ENCODE measurements at places on chromosomes 6 and 20. TPM values are rescaled to one million over a fixed set of nuclear protein-coding genes. Genes with fewer than 3 reads are reported as not detected.
A peak's percentile ranks its signal among the peaks of the same experiment; 100 is the strongest.

DNA sequence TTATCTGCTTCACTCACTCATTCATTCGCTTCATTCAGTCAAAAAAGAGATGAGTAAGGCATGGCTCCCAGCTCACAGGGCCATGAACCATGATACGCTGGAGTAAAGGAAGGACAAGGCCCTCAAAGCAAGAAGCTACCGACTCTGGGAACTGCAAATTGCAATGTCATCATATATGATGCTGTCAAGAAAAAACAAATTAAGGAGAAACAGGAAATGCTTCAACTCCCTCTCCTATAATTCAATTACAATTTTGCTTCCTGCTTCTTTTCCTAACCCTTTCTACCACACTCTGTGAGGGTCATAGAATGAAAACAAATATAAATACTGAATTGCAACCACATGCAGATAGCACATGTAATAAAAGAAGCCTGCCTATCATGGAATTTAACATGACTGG lies 725.7 kb upstream of the FLRT3 start:
- H3K4me3 ChIP-seq, result no peak overlapping the region
- DNase-seq, result no peak
- no peaks in the 10 kb centered on the region for H3K27me3 ChIP-seq

GRCh38 chr6:36442103-36442670 lies 467 bp downstream of the PXT1 start:
- DNase-seq, result no peak
- H3K4me1 ChIP-seq, result peaks cover 39% of the 10 kb centered on the region
- H3K27me3 ChIP-seq, result no peaks in the 10 kb centered on the region
- H3K27ac ChIP-seq, result peak overlapping the region; percentile 92
- H3K4me3 ChIP-seq, result peak overlapping the region; percentile 87
- 0 out of 2 replicates have a peak, but pooled peaks cover 9% of the 10 kb centered on the region for H3K36me3 ChIP-seq

GRCh38 chr20:41318271-41318649 lies 729 bp upstream of the ZHX3 start:
- H3K36me3 ChIP-seq, result no peaks in the 10 kb centered on the region
- H3K27ac ChIP-seq, result peak overlapping the region; percentile 74
- DNase-seq, result no peak
- peak overlapping the region; percentile 84 for H3K4me3 ChIP-seq

- no peaks in the 10 kb centered on the region for H3K36me3 ChIP-seq
- H3K4me3 ChIP-seq, result no peak overlapping the region
- no peak for DNase-seq
- H3K27me3 ChIP-seq, result peaks cover 61% of the 10 kb centered on the region
- no peak overlapping the region for H3K27ac ChIP-seq
- H3K4me1 ChIP-seq, result no peaks in the 10 kb centered on the region
These were observed 3.6 kb downstream of the GRM4 start for GRCh38 chr6:34142061-34142998.

KHDC1 gene
- polyA plus RNA-seq, result 2.9 TPM

DNA sequence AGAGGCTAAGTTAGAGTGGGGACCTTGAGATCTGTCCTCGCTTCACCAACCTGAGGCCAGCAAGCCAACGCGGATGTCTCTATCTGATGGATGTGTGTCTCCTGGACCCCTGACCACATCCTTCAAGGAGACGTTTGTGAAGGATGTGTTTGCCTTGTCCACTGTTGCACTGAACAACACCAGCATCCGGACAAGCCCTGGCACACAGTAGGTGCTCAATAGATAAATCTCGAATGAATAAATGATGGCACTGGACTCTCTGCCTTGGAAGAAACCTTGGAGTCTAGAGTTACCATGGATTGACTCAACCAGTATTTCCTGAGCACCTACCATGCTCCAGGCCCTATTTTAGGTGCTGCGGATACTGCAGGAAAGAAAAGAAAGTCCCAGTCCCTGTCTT lies 97.7 kb upstream of the PTPN1 start:
- DNase-seq, result no peak
- H3K36me3 ChIP-seq, result no peaks in the 10 kb centered on the region

DNA sequence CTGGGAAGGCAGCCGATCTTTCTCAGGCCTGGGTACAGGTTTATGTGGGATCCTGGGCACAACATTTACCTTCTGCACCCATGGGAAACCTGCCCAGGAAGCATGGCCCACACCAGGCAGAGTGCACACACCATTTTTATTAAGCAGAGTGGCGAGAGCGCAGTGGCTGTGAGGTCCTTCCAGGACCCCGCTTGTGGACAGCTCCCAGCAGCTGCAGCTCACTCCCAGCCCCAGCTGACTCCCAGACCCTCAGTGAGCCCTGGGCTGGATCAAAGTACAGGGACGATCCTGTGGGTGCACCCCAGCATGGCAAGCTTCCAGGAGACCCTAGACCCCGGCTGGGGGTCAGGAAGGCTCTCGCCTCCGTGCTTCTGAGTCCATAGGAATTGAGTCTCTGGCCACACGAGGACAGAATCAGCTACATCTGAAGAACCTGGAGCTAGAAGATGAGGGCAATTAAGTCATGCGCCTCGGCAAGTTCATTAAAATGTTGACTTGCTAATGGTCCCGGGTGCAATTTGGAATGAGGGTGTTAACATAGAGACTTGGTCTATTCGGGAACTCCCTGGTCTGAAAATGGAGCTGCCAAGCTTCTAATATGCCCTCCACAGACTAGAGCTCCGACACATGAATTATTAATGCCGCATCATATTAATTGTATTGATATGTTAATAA lies 65.4 kb upstream of the SLCO4A1 start:
- no peaks in the 10 kb centered on the region for H3K36me3 ChIP-seq
- H3K4me3 ChIP-seq, result no peak overlapping the region
- peaks cover 39% of the 10 kb centered on the region for H3K27me3 ChIP-seq
- no peak overlapping the region for H3K27ac ChIP-seq
- no peaks in the 10 kb centered on the region for H3K4me1 ChIP-seq
- DNase-seq, result peak; percentile 61

PXMP4 gene
- polyA plus RNA-seq, result 16.4 TPM

- no peaks in the 10 kb centered on the region for H3K4me1 ChIP-seq
- no peaks in the 10 kb centered on the region for H3K36me3 ChIP-seq
- H3K27me3 ChIP-seq, result no peaks in the 10 kb centered on the region
- no peak overlapping the region for H3K27ac ChIP-seq
- DNase-seq, result no peak
These were observed 43.8 kb downstream of the RALGAPA2 start for GRCh38 chr20:20668639-20669038.

- H3K4me3 ChIP-seq, result no peak overlapping the region
- peak overlapping the region; percentile 70 for H3K27ac ChIP-seq
- H3K27me3 ChIP-seq, result no peaks in the 10 kb centered on the region
These were observed 182.5 kb downstream of the SYNDIG1 start for GRCh38 chr20:24651976-24652345.

EFCAB8 gene
- polyA plus RNA-seq, result not detected

CST2 gene
- 1.6 TPM for polyA plus RNA-seq

GRCh38 chr6:99254616-99255550 lies 94.6 kb downstream of the FAXC start:
- H3K36me3 ChIP-seq, result no peaks in the 10 kb centered on the region
- no peak overlapping the region for H3K4me3 ChIP-seq
- DNase-seq, result no peak
- H3K27me3 ChIP-seq, result peaks cover 7% of the 10 kb centered on the region
- no peaks in the 10 kb centered on the region for H3K4me1 ChIP-seq
- H3K27ac ChIP-seq, result no peak overlapping the region

GRCh38 chr6:132310921-132311320 lies 90.4 kb downstream of the MOXD1 start:
- no peaks in the 10 kb centered on the region for H3K27me3 ChIP-seq
- no peak overlapping the region for H3K27ac ChIP-seq
- H3K36me3 ChIP-seq, result peaks cover 60% of the 10 kb centered on the region
- no peak overlapping the region for H3K4me3 ChIP-seq
- no peaks in the 10 kb centered on the region for H3K4me1 ChIP-seq
- DNase-seq, result no peak

Measured in GM23248 (cell line).